ENCODE measurements at places on chromosomes 2 and 18.

- peak; percentile 10 for DNase-seq
Measured at GRCh38 chr2:197516393-197516761, 511 bp downstream of the MOB4 start.

DNA sequence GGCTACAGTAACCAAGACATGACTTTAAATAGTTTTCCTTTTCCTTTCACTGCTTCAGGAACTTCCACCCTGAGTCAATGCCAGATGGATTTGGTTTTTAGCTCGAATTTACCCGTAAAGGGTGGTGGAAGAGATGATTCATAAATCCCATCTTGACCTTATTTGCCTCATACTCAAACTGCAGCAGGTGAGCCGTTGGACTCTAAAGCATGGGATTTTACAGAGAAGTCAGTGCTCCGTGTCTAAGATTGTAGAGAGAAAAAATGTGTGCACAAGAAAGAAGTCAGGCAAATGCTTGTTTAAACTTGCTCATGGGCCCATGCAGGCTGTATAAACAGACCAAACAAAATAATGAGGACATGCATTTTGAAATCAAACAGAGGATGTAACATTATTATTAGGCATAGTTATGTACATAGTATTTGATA lies 369.7 kb upstream of the TRIB2 start:
- DNase-seq = no peak

DNA sequence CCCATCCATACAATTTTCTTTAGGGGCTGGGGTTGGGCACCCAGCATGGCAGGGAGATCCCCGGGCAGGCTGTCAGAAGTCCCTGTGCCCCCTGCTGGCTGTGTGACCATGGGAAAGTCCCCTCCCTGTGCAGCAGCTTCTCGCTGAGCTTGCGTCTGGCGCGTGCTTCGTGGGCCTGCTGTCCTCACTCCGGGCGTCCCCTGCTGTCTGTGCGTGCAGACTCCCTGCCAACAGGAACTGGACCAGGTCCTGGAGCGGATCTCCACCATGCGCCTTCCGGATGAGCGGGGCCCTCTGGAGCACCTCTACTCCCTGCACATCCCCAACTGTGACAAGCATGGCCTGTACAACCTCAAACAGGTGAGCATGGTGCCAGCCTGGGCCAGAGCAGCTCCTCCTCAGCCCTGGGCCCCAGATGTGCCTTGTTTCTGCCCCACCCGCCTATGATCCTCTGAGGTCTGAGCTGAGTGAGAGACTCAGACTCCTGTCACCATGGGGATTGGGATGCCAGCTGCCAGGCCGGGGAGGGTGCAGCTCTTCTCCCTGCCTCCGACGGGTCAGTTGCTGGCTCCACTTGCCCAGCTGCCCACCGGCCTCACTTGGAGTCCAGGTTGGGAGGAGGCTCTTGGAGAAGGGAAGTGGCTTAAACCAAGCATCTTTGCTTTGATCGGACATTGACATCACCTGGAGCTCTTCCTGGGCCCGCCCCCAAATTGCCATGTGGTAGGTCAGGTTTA lies 28.6 kb downstream of the IGFBP2 start:
- DNase-seq = no peak

DNA sequence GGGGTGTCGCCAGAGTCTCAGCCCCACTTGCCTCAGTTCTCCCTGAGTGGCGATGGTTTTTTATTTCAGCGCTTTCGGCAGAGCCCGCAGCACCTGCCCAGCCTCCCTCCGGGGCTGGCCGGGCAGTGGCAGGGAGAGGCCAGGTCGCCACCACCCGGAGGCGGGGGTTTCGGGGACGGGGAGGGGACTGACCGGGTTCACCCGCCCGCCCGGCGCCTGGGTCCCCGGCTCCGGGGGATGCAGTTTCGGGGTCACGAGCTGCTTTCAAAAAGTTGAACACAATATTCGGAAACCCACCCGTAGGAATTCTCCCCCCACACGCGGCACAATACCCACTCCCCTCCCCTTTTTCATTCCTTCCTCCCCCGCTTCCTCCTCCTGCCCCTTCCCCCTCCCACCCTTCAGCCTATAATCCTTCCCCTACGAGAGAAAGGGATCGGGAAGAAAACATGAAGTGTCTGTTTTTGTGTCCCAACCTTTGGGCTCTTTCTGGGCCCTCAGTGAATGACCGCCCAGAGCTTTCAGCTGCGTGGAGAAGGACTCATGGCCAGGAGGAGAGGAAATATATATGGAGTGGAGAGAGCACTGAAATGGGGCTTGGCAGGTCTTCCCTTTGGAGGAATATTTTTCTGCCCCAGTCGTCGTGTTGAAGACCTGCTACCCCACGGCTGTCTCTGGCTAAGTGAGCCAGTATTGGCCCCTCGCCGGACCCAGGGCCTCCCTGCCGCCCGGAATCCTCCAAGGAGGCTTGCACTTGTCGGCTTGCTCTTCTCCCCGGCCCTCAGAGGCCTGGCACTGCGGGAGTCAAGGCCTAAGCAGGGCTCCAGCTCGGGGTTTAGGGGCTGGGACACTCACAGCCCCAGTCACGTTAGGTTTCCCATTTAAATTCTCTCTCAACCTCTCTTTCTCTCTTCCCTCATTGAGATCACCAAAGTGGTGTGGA lies 2.1 kb upstream of the SIX3 start:
- no peak for DNase-seq

- peak; percentile 68 for DNase-seq
Measured at GRCh38 chr2:230956827-230957755, 32.0 kb upstream of the GPR55 start.

- DNase-seq = no peak
Measured at GRCh38 chr18:23580677-23581367, 5.5 kb downstream of the NPC1 start.

Measured in foreskin melanocyte (primary cell).